Renal cortical epithelial cell (primary cell): ENCODE measurements at places on chromosomes 7 and 10. TPM values are rescaled to one million over a fixed set of nuclear protein-coding genes. Genes with fewer than 3 reads are reported as not detected.

DNA sequence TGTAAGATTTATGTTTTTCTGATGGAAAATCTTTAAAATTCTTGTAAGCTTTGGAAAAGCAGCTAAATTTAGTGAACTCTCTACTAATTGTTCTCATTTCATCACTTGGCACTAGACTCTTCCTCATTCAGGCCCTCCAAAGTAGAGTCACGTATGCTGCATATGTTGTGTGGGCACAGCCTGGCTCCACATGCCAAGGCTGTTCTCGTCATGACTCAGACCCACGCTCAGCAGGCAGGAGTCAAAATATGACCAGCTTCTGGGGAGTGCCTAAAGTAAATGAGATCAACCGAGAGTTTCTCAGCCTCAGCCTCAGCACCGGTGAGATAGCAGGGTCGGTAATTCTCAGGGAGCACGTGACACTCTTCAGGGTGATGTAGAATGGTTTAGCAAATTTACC lies 1672.9 kb downstream of the REEP3 start:
- peak; percentile 30 for DNase-seq

- DNase-seq: no peak
These were observed 269.8 kb downstream of the ADARB2 start for GRCh38 chr10:1467334-1468076.

LBX1 gene
- total RNA-seq: not detected in 2 replicates

DNA sequence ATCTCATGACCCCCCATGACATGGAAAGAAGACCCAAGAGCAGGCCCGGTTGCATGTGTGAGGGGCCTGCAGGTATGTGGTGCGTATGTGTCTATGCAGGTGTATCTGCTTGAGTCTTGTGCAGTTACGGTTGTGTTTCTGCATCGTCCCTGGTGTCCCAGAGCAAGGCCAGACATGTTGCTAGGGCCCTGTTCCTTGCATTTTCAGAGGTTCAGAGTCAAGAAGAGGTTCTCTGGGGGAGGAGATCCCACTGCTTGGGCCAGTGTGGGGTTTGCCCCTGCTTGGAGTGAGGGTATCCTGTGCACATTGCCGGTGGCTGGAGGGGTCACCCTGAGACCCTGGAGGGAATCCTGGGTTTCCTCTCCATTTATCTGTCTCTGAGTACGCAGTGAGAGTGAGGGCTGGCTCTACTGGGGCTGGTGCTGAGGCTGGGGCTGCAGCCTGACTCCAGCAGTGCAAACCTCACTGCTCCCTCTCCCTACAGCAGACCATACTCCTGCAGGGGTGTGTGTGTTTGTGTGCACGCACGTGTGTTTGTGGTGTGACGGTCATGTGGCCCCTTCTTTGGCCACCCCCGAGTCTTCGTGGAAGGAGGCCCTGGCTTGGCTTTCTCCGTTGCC lies 4.1 kb downstream of the TRIM8 start:
- DNase-seq: no peak

- no peak for DNase-seq
These were observed 126.2 kb downstream of the CCNY start for GRCh38 chr10:35462491-35462934.

PLEKHS1 gene
- total RNA-seq: under 0.01 and 0.45 TPM in 2 replicates

DNA sequence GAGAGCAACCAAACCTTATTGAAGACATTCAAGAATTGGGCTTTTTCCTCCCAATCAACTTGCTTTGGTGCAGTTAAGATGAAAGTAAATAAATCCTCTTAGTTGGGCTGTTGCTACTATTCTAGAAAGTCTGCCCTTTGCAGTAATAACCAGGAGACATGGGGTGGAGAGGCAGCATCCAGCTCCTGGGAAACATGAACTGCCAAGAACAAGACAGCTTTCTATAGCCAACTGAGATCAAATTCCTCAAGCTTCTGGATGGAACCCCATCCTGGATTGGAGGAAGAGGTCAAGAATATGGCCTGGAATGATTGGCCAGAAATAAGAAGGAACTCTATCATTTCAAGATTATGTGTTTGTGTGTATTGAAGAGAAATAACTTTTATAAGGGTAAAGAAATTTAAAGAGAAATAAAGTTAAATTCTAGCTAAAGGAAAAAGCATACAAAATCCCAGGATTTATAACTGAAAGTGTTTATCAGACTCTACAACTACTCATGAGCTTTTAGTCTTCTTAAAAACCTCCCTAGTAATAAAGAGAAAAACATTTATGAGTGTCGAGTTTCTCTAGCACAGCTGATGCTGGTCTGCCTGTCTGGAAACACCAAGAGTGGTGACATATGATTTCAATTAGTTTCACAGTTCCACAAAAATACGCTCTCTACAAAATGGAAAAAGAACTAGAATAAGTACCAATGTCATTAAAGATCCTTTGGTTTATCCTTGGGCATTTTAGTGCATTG lies 70.1 kb upstream of the COL1A2 start:
- no peak for DNase-seq

- peak; percentile 72 for DNase-seq
These were observed 464 bp downstream of the KIAA1217 start for GRCh38 chr10:24209432-24209771.

PDE6C gene
- not detected in 2 replicates for total RNA-seq

CCDC172 gene
- total RNA-seq: not detected in 2 replicates

- DNase-seq: no peak
These were observed 14.4 kb downstream of the CAMK2G start for GRCh38 chr10:73859784-73860491.

FEZF1 gene
- total RNA-seq: not detected in 2 replicates

GRCh38 chr7:50954716-50955115 lies 172.0 kb upstream of the GRB10 start:
- DNase-seq: no peak

TDRD1 gene
- total RNA-seq: 0.69 and 8.1 TPM in 2 replicates

MYL10 gene
- total RNA-seq: not detected in 2 replicates

ZP3 gene
- total RNA-seq: 3.4 and 5.0 TPM in 2 replicates

DNA sequence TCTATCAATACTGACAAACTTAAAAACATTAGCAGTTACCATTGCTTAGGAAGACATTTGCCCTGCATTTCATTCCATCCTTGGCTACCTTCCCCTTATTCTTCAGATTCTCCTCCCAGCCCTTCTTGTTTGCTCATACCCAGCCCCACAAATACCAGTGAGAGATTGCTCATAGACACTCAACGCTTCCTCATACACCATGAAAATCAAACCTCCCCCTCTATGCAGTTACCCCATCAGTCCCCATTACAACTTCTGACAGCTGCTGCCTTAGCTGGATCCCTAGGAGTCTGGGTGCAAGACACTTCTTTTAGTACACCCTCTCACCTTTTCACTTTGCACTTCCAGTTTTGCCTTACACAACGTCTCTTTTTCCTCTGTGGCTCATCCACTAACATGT lies 28.3 kb upstream of the PIK3CG start:
- DNase-seq: no peak

DOCK4 gene
- 24.5 and 50.4 TPM in 2 replicates for total RNA-seq

DNA sequence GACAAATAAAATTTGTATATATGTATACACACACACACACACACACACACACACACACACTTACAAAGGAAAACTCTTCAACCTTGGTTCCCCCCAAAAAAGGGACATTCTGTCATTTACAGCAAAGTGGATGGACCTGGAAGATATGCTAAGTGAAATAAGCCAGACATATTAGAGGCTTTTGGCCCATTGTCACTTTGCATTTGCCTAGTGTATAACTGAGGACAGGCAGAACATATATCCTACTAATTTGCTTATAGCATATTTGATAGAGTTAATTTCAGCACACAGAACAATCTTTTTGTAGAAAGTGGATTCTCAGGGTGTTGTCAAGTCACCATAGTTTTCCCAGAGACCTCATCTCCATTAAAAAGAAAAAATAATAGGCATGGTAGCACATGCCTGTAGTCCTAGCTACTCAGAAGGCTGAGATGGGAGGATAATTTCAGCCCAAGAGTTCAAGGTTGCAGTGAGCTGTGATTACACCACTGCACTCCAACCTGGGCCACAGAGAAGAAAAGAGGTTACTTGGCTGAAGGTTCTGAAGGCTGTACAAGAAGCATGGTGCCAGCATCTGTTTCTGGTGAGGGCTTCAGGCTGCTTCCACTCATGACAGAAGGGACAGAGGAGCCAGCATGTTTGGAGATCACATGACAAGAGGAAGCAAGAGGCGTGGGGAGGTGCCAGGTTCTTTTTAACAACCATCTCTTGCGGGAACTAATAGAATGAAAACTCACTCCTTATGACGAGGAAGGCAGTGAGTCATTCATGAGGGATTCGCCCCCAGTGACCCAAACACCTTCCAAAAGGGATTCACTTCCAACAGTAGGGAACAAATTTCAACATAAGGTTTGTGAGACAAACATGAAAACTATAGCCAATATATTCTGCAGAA lies 135.6 kb downstream of the TMEM168 start:
- peak; percentile 17 for DNase-seq
